Suppressor macrophage treated with lipopolysaccharide for 4 hours (primary cell): ENCODE measurements at places on chromosomes 2 and 18.

GRCh38 chr18:11064106-11064505 lies 85.3 kb downstream of the PIEZO2 start:
- DNase-seq, result no peak

GRCh38 chr2:147479358-147479757 lies 365.5 kb upstream of the ACVR2A start:
- no peak for DNase-seq

- peak; percentile 51 for DNase-seq
These were observed 42.9 kb downstream of the HDLBP start for GRCh38 chr2:241272303-241273209.

GRCh38 chr18:54805571-54806334 lies 22.5 kb upstream of the RAB27B start:
- DNase-seq, result peak; percentile 27

GRCh38 chr2:241658296-241658695 lies 20.8 kb downstream of the ATG4B start:
- DNase-seq, result no peak

DNA sequence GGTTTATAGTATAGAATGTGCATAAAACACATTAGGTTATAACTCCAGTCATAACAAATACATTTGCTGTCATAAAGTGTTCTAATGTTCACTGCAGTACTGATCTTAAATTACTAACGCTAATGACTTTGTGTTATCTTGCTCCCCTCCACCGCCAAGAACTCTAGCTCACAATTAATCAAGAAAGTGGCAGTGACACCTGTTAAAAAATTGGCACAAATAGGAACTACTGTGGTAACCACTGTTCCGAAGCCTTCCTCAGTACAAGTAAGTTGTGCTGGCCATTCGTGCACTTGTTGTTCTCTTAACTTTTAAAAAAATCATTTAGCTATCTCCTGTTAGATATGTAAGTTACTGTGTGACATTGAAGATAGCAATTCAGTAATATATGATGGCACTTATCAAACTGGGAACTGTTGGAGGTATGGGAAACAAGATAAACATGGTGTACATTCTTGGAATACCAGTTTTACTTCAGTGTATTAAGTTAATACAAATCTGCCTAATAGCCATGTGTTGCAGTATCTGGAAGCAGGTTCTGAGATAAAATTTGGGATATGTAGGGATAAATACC lies 41.2 kb downstream of the TAF4B start:
- DNase-seq, result no peak

DNA sequence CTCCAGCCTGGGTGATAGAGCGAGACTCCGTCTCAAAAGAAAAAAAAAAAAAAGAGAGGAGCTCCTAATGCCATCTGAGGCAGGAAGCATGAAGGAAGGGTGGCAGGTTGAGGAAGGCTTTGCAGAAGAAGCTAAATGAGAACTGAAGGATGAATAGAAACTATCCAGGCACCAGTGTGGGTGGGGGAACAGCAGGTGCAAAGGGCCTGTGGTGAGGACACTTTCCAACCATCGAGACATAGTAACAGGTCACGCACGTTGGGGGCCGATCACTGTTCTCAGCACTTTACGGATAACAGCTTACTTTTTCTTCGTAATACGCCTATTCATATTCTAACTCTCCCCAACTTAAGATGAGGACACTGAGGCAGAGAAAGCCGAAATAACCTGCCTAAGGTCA lies 58.4 kb downstream of the NGEF start:
- DNase-seq, result no peak

GRCh38 chr2:53286345-53286744 lies 481.3 kb upstream of the CHAC2 start:
- no peak for DNase-seq

DNA sequence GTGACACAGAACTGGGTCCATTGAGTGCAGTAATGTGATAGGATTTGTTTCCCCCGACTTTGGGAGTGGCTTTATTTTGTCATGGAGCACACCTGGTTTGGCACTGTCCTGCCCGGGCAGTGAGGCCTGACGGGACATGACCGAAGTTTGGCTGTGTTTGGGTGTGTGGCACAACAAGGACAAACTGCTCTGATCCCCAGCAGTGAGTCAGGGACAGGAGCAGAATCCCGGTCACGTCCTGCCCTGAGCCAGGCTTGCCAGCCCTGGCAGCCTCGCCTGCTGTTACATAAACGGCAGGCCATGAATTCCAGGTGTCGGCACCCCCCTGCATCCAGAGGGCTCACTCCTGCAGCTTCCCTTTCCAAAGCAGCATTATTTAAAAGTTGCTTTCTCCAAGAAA lies 45.7 kb downstream of the IMPA2 start:
- DNase-seq, result no peak

- DNase-seq, result no peak
These were observed 33.7 kb downstream of the MRPL33 start for GRCh38 chr2:27805180-27805579.

GRCh38 chr2:19850056-19851050 lies 51.4 kb downstream of the TTC32 start:
- DNase-seq, result no peak

DNA sequence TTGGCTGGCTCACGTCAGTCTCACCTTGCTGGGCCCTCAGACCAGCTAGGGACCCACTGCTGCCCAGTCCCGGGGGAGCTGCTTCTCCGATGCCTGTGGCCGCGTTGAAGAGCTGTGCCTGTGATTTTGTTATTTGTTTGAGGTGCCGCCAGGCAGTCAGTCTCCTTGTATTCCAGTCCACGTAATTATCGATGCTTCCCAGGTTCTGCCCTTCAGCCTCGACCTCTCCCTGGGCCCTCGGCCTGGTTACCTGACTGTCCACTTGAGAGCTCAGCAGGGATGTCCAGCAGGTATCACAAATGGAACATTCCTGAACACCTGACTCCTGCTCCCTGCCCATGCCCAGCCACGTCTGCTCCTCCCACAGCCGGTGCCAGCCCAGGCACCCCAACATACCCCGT lies 195.9 kb upstream of the HS6ST1 start:
- DNase-seq, result no peak

GRCh38 chr2:72132981-72133720 lies 14.5 kb downstream of the CYP26B1 start:
- DNase-seq, result no peak

DNA sequence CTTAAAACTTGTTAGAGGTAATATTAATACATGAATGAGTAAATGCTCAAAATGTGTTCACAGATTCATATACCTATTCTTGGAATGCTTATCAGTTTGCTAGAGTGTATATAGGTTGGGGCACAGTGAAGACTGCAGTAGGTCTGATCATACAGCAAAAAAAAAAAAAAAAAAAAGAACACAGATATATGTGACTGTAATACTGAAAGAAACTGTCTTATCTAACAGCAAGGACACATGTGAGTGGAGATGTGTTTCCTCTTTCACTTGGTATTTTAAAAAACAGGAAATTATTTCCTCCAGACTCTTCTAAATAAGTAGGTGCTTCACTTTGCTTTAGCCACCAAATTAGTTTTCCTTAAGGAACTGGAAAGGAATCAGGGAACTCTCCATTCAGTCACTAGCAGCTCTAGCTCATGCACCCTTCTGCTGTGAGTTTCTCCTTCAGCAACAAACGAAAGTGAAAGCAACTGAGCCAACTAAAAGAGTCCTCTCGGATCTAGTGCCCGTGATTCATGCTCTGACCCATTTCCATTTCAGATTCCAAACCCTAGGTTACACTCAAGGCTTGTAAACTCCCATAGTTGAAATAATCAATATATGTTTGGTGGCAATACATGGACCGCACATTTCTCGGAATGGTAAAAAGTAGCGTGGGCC lies 98.5 kb downstream of the DSEL start:
- DNase-seq, result peak; percentile 70

DNA sequence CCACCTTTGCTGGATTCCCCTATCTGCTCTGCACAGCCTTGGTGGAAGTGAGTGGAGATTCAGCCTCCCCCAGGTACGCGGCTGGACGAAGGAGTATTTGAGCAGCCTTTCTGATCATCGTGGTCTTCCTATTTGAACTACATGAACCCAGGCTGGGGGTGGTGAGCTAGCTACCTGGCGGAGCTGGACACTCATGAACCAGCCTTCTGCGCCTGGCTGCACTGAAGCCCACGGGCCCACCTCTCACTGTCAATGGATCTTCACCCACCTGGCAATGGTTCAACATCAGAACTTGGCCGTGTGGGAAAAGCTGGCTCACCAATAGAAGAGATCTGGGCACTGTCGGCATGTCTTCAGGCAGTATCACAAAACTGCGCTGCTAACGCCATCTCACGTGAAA lies 35.4 kb downstream of the ANKMY1 start:
- DNase-seq, result no peak

- no peak for DNase-seq
These were observed 89.2 kb upstream of the LRATD1 start for GRCh38 chr2:14543284-14543683.

- DNase-seq, result no peak
These were observed 80.3 kb downstream of the MAPRE2 start for GRCh38 chr18:35121531-35121930.

GRCh38 chr18:73461780-73462059 lies 593.9 kb upstream of the NETO1 start:
- DNase-seq, result no peak

GRCh38 chr2:196481324-196481697 lies 158.2 kb upstream of the CCDC150 start:
- no peak for DNase-seq

GRCh38 chr2:208039376-208040110 lies 14.2 kb upstream of the PLEKHM3 start:
- DNase-seq, result no peak

DNA sequence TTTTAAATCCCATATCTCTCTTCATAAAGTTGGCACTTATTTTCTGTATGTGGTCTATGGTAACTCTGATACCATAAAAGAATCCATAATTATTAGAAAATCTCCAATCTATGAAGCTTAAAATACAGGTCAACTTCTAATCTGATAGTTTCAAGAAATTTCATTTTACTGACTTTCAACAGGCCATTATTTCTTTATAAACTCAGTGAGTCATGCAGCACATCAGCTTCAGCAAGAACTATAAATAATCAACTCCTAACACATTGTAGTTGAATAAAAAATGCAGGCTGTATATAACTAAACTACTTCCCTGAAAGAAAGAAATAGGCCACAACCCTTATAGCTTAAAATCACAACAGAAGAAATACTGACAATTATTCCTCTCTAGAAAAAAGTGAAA lies 204.3 kb upstream of the CCDC150 start:
- DNase-seq, result no peak

- no peak for DNase-seq
These were observed 14.7 kb downstream of the SMARCAL1 start for GRCh38 chr2:216426938-216427337.

- peak; percentile 76 for DNase-seq
These were observed 101.2 kb upstream of the MAP4K4 start for GRCh38 chr2:101596333-101596732.

GRCh38 chr2:141055531-141055930 lies 1075.3 kb downstream of the LRP1B start:
- DNase-seq, result no peak

DNA sequence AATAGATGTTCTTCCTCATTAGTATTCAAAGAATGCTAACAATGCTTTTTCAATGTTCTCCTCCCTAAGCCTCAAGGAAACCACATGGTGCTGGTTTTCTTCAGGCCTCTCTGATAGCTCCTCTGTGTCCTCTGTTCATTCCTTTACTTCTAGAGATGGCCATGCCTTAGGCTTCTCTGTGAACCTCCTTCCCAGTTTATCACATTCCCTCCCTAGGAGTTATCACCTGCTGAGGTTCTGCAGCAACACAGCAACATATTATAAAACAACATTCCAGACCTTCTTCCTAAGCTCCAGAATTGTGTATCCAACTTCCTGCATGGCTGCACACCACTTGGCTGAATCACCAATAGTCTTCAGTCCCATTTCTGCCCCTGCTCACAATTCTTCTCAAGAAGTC lies 325.5 kb downstream of the IRS1 start:
- DNase-seq, result no peak

DNA sequence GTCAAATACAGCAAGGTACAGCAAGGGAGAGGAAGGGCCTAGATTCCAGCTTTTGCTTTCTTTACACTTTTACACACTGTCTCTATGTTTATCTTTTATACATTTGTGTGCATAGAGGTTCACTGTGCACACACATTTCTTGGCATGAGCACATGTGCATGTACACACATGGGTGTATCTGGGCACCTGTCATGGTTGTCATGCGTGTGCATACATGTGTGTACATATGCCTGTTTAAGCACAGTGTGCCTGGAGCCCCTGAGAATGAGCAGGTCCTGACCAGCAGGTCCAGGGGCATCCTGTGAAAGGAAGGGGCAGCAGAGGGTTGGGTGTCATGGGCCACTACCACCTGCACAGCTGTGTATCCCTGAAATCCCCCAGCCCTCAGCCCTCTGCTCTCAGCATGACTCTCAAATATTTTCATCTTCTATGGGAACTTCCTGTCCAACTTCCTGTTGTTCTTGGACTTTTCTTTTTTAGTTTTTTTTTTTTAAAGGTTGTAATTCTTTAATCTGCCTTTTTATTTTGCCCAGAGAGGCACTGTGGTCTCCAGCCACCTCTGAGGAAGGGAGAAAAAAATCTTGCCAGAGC lies 97.0 kb upstream of the EPAS1 start:
- DNase-seq, result no peak

GRCh38 chr2:58030771-58031170 lies 15.8 kb upstream of the VRK2 start:
- no peak for DNase-seq

DNA sequence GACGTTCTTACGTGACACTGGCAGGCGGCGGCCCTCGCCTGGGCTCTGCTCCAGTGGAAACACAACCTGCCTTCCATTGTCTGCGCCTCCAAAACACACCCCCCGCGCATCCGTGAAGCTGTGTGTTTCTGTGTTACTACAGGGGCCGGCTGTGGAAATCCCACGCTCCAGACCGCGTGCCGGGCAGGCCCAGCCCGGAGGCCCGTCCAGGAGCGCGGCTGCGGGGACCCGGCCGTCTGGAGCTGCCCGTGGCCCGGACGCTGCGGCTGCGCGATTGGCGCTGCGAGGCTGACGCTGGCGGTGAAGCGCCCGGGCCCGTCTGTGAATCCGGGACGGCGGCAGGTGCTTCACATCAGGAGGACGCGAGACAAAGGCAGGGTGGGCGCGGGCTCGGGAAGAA lies 670.3 kb upstream of the SALL3 start:
- no peak for DNase-seq

GRCh38 chr18:69564602-69565001 lies 163.9 kb downstream of the DOK6 start:
- no peak for DNase-seq

GRCh38 chr2:39024833-39025232 lies 96.0 kb downstream of the SOS1 start:
- no peak for DNase-seq

DNA sequence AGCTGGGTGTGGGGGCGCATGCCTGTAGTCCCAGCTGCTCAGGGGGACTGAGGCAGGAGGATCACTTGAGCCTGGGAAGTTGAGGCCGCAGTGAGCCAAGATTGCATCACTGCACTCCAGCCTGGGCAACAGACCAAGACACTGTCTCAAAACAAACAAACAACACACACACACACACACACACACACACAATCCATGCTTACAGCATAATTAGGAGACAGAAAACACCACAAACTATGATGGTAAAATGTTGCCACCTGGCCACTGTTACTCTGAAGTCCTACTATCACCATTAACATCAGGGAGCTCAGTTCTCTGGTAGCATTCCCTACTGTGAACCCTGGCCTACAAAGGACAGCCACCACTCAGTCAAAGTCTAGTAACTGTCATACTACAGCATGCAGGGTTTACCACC lies 18.3 kb downstream of the DNPEP start:
- DNase-seq, result no peak
